ENCODE measurements at places on chromosomes 7 and 10.

DNA sequence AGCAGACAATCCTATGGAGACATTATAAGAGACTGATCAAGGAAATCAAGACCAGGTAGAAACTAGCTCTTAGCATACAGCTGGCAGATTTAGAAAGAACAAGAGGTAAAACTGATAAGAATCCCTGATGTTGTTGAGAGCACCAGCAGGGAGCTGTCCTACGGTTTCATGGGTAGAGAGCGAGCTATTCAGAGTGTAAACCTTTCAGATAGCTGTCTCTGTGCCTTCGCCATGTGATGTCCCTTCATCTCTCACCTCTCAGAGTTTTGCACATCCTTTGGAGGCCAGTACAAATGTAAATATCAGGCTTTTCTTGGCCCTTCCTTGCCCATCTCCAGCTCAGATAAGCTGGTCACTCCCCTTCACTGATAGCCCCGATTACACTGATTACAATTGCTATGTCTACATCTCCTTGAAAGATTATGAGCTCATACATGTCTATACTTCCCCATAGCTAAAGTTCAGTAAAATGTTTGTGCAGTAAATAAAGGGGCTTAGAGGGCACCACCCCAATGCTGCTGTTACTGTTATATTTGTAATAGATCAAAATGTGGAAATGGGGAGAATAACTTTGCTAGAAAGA is 21.9 kb downstream of the THSD7A start:
- no peak overlapping the region for H3K4me3 ChIP-seq
- no peak overlapping the region for H3K27ac ChIP-seq
- no peak for DNase-seq
- H3K4me1 ChIP-seq: no peaks in the 10 kb centered on the region
- H3K36me3 ChIP-seq: no peaks in the 10 kb centered on the region
- H3K27me3 ChIP-seq: no peaks in the 10 kb centered on the region

DNA sequence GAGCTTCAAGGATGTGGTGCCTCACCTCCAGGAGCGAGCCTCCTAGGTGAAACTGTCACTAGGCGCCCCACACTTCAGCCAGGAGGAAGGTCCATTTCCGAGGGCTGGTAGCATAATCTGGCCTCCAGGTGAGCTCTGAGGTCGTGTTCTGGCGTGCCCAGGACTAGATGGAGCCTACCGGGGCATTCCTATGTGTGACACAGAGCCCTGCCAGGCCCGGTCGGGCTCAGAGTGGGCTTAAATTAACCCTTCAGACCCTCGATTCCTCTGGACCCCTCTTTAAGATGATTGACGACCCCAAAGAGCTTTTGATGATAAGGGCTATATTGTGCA is 233.1 kb downstream of the EBF3 start:
- DNase-seq: no peak
- H3K4me1 ChIP-seq: no peaks in the 10 kb centered on the region
- H3K27ac ChIP-seq: no peak overlapping the region

GRCh38 chr7:81618396-81619014 is 151.3 kb downstream of the HGF start:
- no peak overlapping the region for H3K4me3 ChIP-seq
- H3K27me3 ChIP-seq: no peaks in the 10 kb centered on the region
- no peaks in the 10 kb centered on the region for H3K4me1 ChIP-seq
- no peak overlapping the region for H3K27ac ChIP-seq

GRCh38 chr7:78601728-78602127 is 803.2 kb downstream of the PHTF2 start:
- H3K4me1 ChIP-seq: no peaks in the 10 kb centered on the region
- no peak for DNase-seq
- no peak overlapping the region for H3K27ac ChIP-seq

- H3K27me3 ChIP-seq: no peaks in the 10 kb centered on the region
- DNase-seq: no peak
- no peaks in the 10 kb centered on the region for H3K4me1 ChIP-seq
- H3K27ac ChIP-seq: no peak overlapping the region
- H3K36me3 ChIP-seq: no peaks in the 10 kb centered on the region
Measured at GRCh38 chr7:147999962-148000361, 590.6 kb upstream of the C7orf33 start.

Measured in upper lobe of right lung (tissue), 1 donor.